ENCODE measurements at places on chromosomes 1 and 21.

DNA sequence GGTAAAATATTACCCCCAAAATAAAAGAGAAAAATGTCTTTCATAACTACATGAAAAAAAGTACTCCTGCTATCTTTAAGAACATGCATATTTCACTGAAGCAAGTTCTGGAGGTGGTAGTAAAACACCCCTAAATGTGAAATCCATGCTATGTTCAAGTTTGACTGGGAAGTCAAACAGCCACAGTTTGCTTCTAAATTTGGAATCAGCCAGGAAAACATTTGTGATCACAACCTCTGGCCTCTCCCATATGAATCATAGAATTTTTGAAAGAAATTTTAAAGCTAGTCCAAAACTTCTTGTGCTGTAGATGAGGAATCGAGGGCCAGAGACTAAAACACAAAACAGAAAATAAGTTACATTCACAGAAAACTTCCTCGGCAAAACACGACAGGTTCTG lies 6.6 kb downstream of the SORT1 start:
- no peak for DNase-seq

GRCh38 chr1:111599781-111600693 lies 19.6 kb upstream of the RAP1A start:
- no peak for DNase-seq

GRCh38 chr1:151972542-151973248 lies 21.0 kb downstream of the S100A10 start:
- DNase-seq, result no peak

DNA sequence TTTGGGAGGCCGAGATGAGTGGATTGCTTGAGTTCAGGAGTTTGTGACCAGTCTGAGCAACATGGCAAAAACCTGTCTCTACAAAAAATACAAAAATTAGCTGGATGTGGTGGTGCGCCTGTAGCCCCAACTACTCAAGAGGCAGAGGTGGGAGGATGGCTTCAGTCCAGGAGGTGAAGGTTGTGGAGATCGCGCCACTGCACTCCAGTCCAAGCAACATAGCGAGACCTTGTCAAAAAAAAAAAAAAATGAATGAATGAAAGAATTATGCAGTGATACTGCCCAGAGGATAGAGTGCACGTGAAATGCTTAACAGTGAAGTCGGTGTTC lies 429 bp upstream of the DPH2 start:
- DNase-seq, result no peak

GRCh38 chr1:101816262-101816661 lies 180.5 kb downstream of the OLFM3 start:
- DNase-seq, result no peak

GRCh38 chr1:197800379-197801110 lies 25.3 kb upstream of the DENND1B start:
- DNase-seq, result no peak

- DNase-seq, result no peak
Observed at GRCh38 chr1:169110689-169111447, 4.4 kb downstream of the ATP1B1 start.

GRCh38 chr1:85109475-85109874 lies 61.2 kb upstream of the MCOLN3 start:
- DNase-seq, result peak; percentile 17

- no peak for DNase-seq
Observed at GRCh38 chr1:7565099-7565750, 205.9 kb upstream of the VAMP3 start.

DNA sequence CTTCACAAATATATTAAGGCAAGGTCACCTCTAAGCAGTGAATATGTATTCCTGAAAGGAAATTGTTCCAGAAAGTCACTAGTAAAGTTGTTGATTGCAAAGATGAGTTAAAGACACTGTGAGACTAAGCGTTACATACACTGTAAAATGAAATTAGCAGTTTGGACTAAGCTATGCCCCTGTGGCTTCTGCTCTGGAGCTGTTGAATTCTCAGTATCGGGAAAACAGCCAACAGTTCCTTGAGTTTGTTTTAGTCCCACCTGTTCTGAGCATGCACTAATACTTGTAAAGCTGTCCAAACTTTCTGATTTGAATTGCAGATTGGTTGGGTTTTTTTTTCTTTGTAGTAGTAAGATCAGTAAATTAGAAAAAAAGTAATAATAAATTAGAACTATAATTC lies 21.0 kb downstream of the ANGPTL1 start:
- no peak for DNase-seq

GRCh38 chr1:99869304-99869703 lies 19.1 kb downstream of the AGL start:
- no peak for DNase-seq

DNA sequence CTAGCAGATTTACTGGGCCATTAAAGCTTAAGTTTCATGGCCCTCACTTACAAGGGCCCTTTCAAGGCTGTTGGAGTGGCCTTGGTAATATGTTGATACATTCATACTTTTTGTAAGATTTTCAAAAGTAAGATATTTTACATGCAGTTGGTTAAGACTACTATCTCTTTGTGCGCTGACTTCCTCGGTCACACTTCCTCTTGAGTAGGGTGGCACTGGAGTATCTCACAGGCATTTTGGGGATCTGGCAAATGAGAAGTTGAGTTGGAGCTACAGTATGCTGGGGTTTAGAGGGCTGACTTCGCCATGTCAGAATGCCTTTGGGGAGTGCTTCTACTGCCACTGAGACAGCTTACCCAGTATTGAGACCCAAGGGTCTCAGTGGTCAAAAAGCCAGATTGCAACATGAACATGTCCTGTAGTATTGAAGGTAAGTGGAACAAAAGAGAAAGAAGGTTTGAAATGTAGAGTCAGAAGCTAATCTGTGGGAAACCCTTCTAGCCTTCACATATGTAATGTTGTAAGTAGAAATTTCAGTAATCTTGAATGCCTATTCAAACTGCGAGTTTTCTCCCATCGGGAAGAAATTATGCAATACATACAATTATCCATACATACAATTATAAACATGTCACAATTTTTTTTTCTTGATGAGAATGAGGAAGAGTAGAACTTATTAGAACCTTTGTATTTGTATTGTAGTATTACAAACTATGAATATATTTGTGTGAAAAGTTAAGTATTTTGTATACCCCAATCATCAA lies 32.3 kb upstream of the RALGPS2 start:
- DNase-seq, result no peak

DNA sequence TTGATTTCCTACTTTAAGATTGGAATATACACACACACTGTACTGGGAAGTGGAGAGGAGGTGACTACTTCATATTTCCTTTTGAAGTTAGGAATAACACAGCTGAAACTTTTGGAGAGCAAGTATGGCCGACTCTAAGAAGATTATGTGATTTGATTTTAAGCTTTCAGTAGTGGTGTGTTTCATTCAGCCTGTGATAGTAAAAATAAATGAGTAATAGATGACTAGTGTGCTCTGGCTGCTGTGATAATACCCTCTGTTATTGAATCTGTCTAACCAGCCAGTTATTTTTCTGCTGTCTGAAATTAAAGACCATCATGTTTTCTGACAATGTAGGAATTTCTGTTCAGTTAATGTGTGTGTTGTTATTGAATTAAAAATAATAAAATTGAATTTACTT lies 48.3 kb downstream of the CTTNBP2NL start:
- no peak for DNase-seq

DNA sequence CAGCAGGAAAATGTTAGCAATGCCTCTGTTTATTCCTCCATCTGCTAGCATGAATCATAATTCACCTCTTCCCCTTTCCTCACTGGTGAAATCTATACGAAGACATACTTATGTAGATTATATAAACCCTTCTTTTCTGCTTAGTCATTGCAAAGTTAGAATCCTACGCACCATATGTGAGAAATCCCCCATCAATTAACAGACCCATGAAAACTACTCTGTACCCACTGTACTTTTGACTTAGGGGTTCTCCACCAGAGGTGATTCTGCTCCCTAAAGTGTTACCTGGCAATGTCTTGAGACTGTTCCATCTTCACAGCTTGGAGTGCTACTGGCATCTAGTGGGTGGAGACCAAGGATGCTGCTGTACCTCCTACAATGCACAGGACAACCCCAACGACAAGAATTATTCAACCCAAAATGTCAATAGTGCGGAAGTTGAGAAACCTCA lies 49.6 kb upstream of the KCTD3 start:
- no peak for DNase-seq

DNA sequence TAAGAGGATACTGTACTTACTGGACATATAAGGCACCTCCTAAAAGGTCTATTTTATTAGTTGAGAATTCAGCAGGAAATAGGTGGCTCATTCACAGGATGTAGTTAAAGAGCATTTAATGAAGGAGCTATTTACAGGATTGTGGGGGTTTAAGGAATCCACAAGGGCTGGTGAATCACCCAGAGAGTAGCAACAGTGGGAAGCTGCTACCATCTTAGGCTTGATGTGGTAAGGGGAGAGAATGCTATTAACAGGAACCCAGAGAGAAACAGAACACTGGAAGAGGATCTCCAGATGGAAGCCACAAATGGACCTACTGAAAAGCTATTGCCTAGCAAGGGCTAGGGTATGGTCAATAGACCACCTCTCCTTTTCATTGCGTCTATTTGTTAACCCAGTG lies 52.0 kb upstream of the COL11A1 start:
- no peak for DNase-seq

DNA sequence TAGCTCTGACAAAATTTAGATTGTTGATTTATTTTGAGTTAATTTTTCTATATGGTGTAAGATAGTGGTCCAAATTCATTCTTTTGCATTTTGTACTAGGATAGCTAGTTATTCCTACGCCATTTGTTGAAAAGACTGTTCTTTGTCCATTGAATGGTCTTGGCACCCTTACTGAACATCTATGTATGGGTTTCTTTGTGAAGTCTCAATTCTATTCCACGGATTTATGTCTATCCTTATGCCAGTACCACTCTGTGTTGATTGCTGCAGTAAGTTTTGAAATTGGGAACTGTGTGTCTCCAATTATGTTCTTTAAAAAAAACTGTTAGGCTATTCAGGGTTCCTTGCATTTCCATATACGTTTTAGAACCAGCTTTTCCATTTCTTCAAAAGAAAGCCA lies 145.7 kb downstream of the ZNF644 start:
- no peak for DNase-seq

- no peak for DNase-seq
Observed at GRCh38 chr1:145983960-145984830, 12.2 kb downstream of the TXNIP start.

DNA sequence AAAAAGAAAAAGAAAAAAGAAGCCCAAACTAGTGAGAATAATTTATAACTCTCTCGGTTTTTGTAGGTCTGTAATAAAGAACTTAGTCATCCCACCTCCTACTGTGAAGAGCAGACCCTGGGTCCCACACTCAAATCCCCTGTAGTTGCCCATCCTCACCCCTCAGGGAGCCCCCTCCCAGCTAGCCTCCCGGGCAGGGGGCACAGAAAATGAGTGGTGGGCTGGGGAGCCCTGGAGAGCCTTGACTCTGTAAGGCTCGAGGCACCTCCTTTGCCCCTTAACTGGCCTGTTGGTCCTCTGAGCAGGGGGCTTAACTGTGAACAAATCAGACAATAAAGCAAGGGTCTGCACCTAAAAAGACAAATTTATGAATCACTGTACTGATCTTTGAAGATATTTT lies 57.5 kb upstream of the PRKACB start:
- no peak for DNase-seq

DNA sequence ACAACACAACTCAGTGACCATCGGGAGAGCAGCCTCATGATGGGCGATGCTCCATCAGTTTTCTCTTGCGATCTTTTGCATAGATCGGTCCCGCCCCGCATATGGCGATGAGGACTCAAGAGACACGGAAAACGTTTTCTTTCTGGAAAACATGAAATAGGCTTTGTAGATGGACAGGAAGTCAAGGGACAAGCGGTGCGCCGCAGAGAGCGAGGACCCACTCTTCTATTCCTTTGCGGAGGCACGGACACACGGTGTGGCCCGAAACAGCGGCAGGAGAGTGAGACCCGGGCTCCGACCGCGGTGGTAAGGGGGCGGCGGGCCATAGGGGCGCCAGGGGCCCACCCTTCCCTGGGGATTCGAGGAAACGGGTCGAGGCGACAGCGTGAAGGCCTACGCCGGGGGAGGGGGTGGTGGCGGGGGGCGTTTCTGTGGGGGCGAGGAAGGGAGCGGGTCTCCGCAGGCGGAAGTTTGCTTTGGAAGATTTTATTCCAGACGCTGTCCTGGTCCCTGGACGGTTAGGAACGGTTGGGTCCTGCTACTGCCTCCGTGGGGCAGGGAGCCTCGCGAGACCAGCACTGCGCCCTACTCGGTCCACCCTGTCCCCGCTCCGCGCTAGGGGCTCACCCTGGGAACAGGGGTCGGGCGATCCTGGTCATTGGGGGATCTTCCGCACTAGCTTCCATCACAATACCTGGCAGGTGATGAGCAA lies 796 bp upstream of the TDRKH start:
- no peak for DNase-seq

GRCh38 chr21:42125571-42126544 lies 54.7 kb downstream of the UMODL1 start:
- DNase-seq, result no peak

DNA sequence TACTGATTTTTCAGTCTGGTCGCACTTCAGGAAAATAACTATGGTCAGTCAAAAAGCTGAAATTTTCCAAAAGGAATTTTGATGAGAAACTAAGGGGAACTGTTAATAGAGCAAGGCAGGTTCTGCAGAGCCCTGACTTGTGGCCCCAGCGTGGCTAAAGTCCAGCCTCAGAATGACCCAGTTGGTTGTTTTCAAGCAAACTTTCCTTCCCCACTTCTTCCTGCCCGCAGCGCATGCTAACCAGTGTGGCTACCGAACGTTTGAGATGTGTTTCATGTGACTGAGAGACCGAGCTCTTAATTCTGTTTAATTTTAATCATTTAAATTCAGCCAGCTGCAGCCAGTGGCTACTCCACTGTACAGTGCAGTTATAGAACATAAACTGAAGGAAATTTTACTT lies 6.2 kb upstream of the IL10RB start:
- no peak for DNase-seq

DNA sequence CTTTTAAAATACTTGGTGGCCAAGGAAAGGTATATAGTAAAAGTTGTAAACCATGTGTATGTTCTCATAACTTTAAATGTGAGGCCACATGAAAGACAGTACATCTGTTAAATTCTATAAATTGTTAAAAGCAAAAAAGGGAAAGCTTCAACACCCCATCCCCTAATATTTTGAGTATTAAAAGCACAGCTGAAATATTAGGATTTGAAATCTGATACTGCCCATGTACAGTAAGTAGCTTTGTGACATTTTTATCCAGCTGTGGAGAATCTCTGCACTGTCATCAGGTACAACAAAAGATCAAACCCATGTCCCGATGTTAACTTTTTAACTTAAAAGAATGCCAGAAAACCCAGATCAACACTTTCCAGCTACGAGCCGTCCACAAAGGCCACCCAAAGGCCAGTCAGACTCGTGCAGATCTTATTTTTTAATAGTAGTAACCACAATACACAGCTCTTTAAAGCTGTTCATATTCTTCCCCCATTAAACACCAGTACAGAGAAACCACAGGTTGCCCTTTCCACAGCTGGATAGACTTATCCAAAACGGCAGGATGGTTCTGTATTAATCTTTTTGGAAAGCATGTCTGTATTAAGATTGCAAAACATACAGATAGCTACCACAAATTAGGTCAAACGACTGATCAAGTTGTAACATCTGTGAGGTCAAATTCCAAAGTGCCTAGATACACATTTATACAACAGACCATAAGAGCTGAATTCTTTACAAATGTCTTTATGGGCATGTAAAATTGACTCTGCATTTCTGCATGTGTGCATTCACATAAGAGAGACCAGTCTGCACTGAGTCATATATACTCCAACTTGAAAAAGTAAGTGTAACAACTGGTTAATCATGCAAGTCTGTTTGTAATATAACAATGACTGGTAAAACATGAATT lies 5.2 kb downstream of the IRF2BP2 start:
- no peak for DNase-seq
